ENCODE measurements at places on chromosomes 12 and 14.

DNA sequence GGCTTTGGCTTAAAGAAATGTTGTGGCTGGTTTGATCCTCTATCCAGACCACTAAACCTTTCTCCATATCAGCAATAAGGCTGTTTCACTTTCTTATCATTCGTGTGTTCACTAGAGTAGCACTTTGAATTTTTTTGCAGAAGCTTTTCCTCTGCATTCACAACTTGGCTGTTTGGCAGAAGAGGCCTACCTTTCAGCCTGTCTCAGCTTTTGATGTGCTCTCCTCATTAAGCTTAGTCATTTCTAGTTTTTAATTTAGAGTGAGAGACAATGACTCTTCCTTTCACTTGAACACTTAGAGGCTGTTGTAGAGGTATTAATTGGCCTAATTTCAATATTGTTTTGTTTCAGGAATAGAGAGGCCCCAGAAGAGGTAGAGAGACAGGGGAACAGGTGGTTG is 13.8 kb downstream of the KCNMB4 start:
- DNase-seq: no peak

DNA sequence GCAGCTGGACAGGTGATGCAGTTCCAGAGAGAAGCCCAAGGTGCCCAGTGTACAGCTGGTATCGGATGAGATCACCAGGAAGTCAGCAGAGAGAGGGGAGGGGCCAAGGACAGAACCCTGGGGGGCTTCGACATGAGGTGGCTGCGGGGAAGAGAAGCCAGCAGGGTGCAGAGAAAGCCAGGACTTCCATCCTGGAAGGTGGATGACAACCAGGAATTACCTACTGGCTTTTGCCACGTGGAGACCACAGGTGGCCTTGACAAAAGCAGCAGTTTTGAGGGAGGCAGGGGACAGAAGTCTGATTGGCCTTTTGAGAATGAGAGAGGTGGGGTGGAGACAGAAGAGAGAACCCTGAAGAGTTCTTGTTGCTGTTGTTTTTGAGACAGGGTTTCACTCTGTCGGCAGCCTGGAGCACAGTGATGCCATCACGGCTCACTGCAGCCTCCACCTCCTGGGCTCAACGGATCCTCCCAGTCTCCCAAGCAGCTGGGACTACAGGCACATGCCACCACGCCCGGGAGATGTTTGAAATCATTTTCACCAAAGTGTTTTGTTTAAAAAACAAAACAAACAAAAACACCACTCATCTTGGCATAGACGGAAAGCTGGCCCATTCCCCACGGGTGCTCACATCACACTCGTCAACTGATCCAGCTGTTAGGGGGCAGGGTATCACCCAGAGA is 35.2 kb downstream of the CDC42BPB start:
- no peak for DNase-seq

GRCh38 chr12:69935651-69936100 is 110.6 kb downstream of the MYRFL start:
- DNase-seq: no peak

GRCh38 chr12:103462675-103463074 is 33.1 kb downstream of the C12orf42 start:
- no peak for DNase-seq

DNA sequence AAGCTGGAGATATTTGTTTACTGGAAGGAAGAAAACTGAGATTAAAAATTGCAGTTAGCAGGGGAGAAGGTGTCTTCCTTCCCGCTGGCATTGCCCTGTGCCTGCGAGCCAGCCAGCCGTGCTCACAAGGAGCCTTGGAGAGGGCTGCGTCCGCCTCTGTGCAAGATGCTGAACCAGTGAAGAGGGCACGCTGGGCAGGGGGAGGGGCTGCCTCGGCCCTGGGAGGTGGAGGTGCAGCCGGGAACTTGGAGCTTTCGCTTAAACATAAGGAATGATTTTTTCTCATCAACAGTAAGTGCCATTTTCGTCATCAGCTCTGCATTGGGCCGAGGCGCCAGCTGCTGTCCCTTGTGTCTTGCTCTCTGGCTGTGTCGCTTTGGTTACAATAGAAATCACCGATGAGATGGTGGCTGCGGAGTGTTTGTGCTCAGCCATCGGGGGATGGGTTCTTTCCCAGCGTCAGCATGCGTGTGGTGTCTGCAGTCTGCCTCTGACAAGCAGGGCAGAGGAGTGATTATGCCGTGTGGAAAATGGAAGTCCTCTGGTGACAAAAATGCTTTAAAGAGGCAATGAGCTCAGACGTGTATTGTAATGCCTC is 97.3 kb downstream of the ESR2 start:
- DNase-seq: peak; percentile 51

DNA sequence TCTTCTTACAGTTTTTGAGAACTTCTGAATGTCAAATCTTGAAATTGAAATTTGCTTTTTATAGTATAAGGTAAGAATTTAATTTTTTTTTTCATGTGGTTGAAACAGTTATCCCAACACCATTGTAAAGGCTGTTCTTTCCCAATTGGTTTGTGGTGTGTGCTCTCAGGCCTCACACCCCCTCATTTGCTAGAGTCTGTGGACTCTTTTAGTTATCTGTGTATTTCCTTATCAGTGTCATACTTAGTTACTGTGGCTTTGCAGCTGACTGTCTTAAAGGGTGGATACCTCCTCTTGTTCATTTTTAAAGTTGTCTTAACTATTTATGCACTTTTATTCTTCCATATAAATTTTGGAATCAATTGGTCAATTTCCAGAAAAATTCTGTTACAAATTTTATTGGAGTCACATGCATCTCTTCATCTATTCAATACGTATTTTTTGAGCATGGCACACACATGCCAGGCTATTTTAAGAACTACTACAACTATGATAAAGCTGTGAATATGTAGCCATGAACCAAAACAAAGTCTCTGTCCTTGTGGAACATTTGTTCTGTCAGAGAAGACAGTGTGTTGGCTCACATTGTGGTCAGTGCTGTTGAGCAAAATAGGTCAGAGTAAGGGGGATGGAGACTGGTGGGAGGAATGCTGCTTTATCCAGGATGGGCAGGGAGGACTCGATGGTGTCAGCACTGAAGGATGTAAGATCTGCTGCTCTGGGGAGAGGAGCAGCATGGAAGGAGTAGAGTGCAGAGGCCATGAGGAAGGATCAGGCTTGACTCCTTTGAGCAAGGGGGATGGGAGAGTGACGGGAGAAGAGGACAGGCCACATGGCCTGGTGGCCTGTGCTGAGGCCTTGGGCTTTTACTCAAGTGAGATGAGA is 24.1 kb downstream of the FGF23 start:
- no peak for DNase-seq

DNA sequence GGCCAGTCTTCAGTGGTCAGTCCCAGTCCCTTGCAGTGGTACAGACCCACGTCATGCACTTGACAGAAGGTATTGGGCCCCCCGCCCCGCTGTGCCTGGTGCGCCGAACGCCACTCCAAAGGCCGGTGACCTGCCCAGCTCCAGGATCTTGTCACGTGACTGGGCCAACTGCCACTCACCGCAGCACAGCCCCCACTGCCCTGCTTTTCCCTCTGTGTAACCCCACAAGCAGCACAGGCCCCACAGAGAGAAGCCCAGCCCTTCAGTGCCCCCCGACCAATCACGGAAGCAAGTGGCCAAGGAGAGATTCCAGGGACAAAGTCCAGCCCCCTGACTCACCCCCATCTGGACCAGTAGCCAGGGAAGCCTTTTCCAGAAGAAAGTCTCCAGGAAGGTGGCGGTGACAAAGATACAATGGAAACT is 498 bp downstream of the GPR132 start:
- DNase-seq: no peak

- DNase-seq: no peak
Observed at GRCh38 chr14:81263777-81264410, 43.1 kb upstream of the GTF2A1 start.

GRCh38 chr12:41709463-41710285 is 435.0 kb downstream of the GXYLT1 start:
- no peak for DNase-seq

DNA sequence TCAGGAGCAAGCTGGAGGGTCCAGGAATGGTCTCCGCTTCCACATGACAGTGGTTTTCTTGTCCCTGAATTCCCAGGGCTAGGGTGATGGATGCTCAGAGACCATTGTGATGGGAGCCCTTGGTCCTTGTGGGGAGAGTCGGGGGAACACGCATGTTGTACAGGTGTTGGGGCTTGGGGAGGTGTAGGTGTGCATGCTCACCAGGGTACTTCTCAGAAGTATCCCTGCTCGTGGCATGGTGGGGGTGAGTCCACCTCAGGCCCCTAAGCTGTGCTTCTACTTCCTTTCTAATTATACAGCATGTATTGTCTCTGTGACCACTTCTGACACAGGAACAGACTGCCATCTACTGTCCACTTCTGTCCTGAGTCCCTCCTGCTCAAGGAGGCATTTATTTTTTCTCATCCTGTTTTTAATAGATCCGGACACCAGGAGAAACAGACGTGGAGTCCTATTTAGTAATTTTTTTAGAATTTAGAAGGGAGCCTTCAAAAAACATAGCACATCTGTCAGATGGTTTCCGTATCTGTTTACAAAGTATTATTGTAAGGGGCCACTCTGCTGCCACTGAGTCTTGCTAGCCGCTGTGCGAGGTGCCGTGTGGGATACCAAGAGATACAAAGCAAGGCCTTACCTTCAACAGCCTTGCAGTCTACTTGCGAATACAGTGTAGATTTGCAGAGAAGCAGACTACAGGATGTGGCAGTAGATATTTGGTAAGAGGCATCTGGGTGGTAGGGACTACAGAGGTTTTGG is 10.5 kb downstream of the NTF3 start:
- DNase-seq: no peak

DNA sequence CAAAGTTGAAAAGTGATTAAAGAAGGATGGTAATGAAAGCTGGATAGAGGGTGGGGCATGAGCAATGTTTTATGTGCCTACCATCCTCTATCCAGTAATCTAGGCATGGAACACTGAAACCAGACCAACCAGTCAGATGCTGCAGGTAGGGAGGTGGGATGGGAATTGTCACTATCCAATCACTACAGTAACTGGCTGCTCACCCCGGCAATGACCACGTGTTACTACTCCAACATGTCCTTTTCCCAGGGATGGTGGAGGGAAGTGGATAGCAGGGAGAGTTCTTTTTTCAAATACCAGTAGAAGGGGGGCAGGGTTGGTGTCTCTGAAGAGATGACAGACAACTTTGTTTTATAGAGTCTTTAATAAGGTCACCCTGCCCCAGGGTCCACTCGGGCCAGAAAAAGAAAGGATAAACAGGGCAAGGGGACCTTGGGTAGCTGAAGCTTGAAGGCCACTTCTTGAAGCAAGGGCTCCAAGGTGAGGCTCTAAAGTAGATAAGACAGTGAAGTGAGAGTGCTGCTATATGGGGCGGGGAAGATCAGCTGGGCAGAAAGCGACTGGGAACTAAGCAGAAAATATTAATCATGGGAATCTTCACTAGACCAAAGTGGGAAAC is 14.7 kb upstream of the CDH24 start:
- no peak for DNase-seq

DNA sequence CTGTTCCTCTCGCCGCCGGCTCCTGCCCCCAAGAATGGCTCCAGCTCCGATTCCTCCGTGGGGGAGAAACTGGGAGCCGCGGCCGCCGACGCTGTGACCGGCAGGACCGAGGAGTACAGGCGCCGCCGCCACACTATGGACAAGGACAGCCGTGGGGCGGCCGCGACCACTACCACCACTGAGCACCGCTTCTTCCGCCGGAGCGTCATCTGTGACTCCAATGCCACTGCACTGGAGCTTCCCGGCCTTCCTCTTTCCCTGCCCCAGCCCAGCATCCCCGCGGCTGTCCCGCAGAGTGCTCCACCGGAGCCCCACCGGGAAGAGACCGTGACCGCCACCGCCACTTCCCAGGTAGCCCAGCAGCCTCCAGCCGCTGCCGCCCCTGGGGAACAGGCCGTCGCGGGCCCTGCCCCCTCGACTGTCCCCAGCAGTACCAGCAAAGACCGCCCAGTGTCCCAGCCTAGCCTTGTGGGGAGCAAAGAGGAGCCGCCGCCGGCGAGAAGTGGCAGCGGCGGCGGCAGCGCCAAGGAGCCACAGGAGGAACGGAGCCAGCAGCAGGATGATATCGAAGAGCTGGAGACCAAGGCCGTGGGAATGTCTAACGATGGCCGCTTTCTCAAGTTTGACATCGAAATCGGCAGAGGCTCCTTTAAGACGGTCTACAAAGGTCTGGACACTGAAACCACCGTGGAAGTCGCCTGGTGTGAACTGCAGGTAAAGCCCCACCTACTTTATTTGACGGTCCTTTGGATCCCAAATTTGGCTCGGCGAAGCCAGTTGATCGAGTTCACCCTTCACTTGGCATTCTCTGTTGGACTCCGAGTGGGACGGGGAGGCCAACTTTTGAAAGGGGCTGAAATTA is 1.5 kb downstream of the WNK1 start:
- peak; percentile 50 for DNase-seq

GRCh38 chr12:132130690-132131089 is 13.4 kb downstream of the DDX51 start:
- no peak for DNase-seq

DNA sequence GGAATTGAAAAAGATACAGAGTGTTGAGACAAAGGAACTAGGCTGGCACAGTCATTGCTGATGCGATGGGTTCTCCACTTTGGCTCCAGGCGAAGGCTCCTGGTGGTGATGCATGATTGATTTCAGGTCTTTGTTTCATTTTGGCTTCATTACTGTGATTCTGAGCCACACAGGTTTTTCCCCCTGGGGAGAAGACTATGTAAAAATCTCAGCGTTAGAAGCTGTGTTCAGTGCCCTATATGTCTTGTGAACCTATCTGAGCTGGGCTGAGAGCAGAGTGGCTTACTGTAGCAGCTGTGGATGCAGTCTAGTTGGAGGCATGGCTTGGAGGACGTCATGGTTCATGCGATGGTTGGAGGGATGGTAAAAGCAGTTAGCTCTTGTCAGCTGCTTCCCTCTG is 54.0 kb downstream of the GPATCH2L start:
- no peak for DNase-seq

DNA sequence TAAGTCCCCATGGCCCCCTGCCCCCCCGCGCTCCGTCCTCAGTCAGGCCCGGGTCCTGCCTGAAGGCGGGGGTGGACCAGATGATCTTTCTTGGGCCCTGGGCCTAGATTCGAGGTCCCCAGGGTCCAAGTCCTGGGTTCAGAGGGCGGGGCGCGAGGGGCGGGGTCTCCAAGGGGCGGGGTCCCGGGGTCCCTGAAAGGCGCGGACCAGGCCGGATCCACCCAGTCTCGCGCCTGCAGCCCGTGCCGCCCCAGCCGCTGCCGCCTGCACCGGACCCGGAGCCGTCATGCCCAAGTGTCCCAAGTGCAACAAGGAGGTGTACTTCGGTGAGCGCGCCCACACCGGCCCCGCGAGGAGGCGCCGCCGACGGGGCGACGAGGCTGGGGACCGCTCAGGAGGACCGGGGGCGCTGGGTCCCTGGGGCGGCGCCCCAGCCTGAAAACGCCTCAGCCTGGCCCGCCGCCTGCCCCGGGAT is 325 bp downstream of the CRIP1 start:
- DNase-seq: peak; percentile 88

DNA sequence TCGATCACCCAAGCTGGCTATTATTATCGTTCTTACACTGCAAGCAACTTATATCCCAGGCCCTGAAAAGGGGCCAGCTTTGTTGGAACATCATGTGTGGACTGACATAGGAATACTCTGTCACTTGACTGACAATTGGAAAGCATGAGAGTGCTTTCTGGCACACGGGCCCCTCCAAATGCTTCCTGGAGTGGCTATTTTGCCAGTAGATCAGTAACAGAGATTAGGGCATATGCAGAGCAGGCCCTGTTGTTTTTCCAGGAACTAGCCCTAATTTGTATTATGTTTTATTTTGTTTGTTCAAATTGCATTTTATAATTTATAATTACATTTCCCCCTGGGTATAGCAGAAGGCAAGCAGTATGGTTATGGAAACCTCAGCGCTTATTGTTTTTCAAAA is 170.1 kb upstream of the FRMD6 start:
- no peak for DNase-seq

- no peak for DNase-seq
Observed at GRCh38 chr12:30908722-30909348, 17.7 kb upstream of the TSPAN11 start.

All from left ventricle myocardium inferior (tissue), 1 donor.